CD4-positive, alpha-beta T cell treated with Interleukin-15 for 1 hour (primary cell): ENCODE measurements at places on chromosomes 3 and 15.
A peak's percentile ranks its signal among the peaks of the same experiment; 100 is the strongest.

GRCh38 chr3:44056446-44057240, 185.0 kb upstream of the TOPAZ1 start:
- DNase-seq, result no peak

DNA sequence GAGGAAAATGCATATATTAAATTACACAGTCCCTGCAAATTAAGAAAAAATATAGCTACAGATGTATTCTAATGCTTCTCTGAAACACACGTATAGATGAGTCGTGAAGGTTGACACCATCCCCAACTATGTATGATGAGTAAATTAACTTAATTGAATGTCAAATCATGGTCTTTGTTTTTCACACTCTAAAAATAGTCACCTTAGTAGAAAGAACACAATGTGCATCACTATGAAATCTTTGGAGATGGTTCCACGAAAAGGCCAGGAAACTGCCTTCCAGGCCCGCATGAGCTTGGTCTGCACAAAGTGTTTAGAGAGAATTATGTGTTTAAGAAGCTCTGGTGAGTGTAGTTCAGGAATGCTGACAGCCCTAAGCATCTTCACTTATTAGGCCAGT, 313.4 kb upstream of the IL12A start:
- DNase-seq, result no peak

DNA sequence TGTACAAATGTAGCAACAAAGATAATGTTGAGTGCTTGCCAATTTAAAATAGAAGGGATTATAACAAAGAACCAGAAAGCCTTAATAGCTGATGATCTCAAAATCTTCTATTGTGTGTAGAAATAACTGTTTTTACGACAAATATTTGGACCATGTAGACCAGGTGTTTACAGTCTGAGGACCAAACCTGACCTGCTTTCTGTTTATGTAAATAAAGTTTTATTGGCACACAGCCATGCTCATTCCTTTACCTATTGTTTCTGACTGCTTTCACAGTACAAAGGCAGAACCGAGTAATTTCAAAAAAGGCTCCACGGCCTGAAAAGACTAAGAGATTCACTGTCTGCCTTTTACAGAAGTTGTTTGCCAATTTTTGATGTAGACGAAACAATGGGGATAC, 91.8 kb downstream of the GOLIM4 start:
- DNase-seq, result no peak

- DNase-seq, result no peak
Observed at GRCh38 chr3:146250449-146251382, at the start of gene PLSCR4. TSS of gene PLSCR4 (minus strand) at chr3:146251105. CDS start at chr3:146222071, 29,034 bp downstream.

GRCh38 chr15:72873379-72874233, 90.0 kb upstream of the ADPGK start:
- DNase-seq, result no peak

DNA sequence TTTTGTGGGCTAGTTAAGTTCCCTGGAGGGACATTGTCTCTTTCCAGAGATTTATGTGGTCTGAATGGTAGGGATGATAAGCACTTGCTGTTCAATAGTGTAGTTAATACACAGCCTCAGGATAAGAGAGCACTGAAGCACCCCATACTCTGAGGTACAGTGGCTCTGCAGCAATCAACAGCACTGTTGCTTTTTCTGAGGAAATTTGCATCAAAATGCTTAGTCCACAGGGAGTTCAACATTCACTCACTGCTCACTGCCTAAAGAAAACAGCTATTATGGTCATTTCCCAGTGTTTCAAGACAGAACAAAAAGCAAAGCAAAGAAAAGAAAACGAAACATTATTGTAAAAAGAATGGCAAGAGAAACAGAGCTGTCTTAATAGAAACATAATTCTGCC, 441.9 kb downstream of the PLOD2 start:
- no peak for DNase-seq

DNA sequence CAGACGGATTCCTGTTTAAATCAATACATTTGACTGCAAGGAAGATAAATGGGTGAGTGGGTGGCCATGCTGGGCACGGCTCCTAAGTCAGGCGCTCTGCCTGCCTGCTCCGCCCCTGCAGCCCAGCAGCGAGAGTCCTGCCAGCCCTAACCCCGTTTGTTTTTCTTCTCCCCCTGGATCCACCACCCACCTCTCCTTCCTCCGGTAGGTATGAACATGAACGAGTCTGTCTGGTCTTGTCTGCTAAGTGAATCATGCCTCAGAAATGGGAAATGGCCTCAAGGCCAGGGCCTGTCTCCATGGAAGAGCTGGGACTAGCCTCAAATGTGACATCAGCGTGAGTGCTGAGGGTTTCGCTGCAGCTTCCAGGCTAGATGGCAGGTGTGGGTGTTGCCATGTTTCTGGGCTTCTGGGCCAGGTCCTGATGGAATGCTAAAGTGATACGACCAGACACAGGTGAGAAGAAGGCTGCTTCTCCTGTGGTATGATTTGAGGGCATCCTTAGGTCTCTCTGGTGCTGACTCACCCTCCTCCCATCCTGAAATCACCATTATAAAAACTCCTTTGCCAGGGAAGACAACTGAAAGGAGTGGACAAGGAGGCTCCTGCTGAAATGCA, 5.6 kb upstream of the FEM1B start:
- DNase-seq, result no peak

DNA sequence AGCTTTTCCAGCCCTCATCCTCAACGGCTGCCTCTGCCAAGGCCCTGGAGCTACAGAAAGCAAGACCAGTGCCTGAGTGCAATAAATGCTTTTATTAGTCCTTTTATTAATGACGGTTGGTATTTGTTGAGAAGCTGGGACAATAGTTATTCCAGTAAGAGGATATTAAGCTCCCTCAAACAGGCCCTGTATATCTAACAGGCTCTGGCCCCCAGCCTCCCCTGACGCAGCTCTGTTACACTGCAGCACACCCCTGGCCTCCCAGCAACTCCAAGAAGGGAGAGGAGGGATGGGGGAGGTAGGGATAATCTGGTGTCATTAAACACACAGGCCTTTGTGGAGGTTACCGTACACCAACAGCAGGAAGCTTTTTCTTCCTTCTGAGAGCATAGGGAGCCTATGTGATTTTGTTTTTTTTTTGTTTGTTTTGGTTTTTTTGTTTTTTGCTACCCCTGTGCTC, 30.8 kb upstream of the MAGEF1 start:
- no peak for DNase-seq

DNA sequence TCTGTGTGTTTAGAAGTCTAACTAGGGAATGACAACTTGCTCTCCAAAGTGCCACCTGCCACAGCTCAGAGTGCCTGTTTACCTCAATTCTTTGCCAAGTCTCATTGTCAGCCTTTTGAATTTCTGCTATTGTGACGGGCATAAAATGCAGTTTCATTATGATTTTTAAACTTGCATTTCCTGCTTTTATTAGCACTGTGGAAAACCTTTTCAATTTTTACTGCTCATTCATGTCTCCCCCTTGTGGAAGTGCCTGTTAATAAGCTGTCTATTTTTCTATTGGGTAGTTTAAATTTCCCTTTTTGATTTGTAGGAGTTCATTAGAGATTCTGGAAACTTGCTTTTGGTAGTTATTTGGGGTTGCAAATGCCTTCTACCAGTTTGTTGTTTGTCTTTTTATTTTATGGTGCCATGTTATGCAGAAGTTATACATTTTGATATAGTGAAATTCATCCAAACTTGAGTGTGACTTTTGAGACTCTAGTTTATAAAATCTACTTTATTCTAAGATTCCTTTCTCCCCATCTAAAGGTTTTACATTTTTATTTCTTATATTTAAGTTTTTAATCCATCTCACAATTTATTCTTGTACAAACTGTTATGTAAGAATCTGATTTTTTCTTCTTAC, 53.9 kb upstream of the FRMD4B start:
- no peak for DNase-seq

- DNase-seq, result no peak
Observed at GRCh38 chr3:24447836-24448235, 46.8 kb downstream of the THRB start.

DNA sequence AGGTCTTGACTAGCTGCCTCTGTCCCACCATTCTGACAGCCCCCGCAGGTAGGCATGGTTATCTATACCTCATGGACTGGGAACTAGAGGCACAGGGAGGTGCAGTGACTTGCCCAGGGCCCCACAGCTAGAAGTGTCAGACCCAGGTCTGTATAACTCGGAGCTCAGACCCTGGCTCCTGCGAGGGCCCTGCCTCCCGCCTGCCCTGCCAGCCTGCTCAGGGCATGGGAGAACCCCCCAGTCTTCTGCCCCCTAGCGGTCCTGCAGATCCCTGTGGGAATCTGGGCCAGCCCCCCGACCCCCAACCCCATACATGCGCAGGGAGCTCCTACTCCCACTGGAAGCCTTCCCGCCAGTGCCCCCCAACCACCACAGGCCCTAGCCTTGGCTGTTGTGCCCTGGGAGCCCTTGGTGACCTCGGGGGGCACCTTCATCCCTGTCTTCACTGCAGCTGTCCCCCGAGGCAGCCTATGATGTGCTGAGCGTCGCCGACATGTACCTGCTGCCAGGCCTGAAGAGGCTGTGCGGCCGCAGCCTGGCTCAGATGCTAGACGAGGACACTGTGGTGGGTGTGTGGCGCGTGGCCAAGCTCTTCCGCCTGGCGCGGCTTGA, 6.9 kb downstream of the ABTB1 start:
- DNase-seq, result peak; percentile 7

- DNase-seq, result no peak
Observed at GRCh38 chr3:195139091-195139875, 131.7 kb downstream of the XXYLT1 start.

DNA sequence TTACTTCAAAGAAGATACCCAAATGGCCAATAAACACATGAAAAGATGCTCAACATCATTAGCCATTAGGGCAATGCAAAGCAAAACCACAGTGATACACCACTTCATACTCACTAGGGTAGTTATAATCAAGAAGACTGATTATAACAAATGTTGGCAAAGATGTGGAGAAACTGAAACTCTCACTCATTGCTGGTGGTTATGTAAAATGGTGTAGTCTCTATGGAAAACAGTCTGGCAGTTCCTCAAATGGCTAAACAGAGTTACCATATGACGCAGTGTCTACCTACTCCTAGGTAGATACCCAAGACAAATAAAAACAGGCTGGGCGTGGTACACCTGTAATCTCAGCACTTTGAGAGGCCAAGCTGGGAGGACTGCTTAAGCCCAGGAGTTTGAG, 3.5 kb upstream of the ZFAND6 start:
- DNase-seq, result no peak

DNA sequence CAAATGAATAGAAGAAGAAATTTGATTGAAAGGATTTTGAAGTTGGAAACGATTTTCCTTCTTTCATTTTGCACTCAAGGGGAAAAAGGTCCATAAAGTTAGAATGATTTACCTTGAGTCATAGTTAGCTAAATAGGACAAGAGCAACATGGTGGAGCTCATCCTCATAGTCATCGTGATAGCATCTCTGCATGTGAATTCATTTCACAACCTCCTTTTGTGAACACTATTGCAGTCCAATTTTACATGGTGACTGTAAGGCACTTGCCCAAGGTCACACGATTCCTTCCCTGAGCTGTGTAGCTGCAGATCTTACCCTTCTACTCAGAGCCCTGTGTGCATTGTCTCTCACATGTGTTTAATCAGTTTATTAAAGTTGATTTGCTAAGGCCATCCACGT, 359.8 kb upstream of the C2CD4B start:
- DNase-seq, result no peak
